ENCODE measurements at places on chromosomes 6 and 20.

- DNase-seq, result peak; percentile 63
Observed at GRCh38 chr6:73586416-73586974, 65.7 kb upstream of the EEF1A1 start.

GRCh38 chr6:144395826-144396225 lies 110.7 kb downstream of the UTRN start:
- DNase-seq, result no peak

DNA sequence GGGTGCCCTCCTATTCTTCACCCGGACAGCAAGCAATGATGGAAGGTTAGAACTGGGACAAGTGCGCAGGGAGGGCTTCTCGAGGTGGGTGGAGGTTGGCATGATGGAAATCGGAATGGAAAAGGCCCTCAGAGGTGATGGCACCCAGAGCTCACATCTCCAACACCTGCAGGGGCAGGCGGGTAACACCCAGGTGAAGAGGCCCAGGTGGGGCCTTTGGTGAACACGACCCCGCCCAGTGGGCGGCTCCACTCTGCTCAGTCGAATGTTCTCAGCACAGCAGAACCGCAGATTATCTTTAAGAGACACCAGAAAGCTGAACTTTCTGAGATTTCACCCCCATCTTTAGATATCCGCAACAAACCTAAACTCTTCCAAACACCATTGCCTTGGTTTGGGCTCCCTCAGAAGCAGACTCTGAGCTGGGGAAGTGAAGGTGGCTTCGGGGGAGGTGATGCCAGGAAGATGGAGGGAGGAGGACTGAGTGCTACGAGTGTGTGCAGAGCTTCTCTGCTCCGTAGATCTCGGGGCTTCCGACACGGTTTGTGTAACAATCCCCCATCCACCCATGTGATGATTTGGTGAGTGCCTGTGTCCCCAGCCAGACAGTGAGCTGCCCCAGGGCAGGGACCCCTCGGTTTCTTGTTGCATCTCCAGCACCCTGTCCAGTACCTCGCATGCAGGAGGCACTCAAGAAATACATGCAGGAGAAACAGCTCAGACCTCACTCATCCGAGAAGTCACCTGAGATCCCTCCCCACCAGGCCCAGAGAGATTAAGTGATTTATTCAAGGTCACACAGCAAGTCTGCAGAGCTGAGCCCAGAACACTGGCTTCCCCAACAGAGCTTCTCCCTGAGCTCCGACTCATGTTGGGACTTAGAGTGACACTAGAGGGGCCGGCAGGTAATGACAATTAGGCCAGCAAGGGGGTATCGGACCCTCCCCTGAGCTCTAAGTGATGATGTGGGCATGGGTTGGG lies 45.4 kb downstream of the BPIFB1 start:
- no peak for DNase-seq

GRCh38 chr6:123030282-123030681 lies 34.2 kb downstream of the CLVS2 start:
- no peak for DNase-seq

GRCh38 chr6:130666786-130667185 lies 160.4 kb upstream of the SMLR1 start:
- DNase-seq, result no peak
